ENCODE measurements at places on chromosomes 12 and 14. TPM values are rescaled to one million over a fixed set of nuclear protein-coding genes. Genes with fewer than 3 reads are reported as not detected.

BMP4 gene
- total RNA-seq, result 62.3 TPM

PARP2 gene
- total RNA-seq, result 7.6 TPM

DDN gene
- total RNA-seq, result 0.09 TPM

PPP1CC gene
- total RNA-seq, result 124 TPM

ACRBP gene
- total RNA-seq, result 0.28 TPM

PTHLH gene
- total RNA-seq, result 2.0 TPM

CTSG gene
- not detected for total RNA-seq

ACOT4 gene
- total RNA-seq, result 0.27 TPM

MYG1 gene
- total RNA-seq, result 40.4 TPM

PPFIA2 gene
- not detected for total RNA-seq

VRTN gene
- total RNA-seq, result not detected

SERPINA4 gene
- total RNA-seq, result not detected

RNFT2 gene
- 1.4 TPM for total RNA-seq

BEST3 gene
- total RNA-seq, result 0.09 TPM

CLEC12A gene
- not detected for total RNA-seq

OR4K1 gene
- not detected for total RNA-seq

SLC10A1 gene
- total RNA-seq, result not detected

RFX4 gene
- total RNA-seq, result not detected

HNF1A gene
- total RNA-seq, result not detected

ADAM20 gene
- total RNA-seq, result 1.2 TPM

LUM gene
- total RNA-seq, result 1.2 TPM

CAPZA3 gene
- total RNA-seq, result not detected

SIRT4 gene
- 1.3 TPM for total RNA-seq

MYL2 gene
- not detected for total RNA-seq

DNAI7 gene
- not detected for total RNA-seq

AEBP2 gene
- total RNA-seq, result 21.2 TPM

ARHGEF25 gene
- 1.8 TPM for total RNA-seq

TTC6 gene
- 0.36 TPM for total RNA-seq

GARIN6 gene
- total RNA-seq, result not detected

CLEC1B gene
- total RNA-seq, result not detected

RNASE3 gene
- total RNA-seq, result not detected

P2RX2 gene
- not detected for total RNA-seq

RPGRIP1 gene
- not detected for total RNA-seq

CLEC14A gene
- 286 TPM for total RNA-seq

ZBTB42 gene
- total RNA-seq, result 3.5 TPM

APOF gene
- not detected for total RNA-seq

AVPR1A gene
- not detected for total RNA-seq

CD163 gene
- total RNA-seq, result not detected

LRTM2 gene
- total RNA-seq, result not detected

FAM90A1 gene
- total RNA-seq, result not detected

OVCH1 gene
- total RNA-seq, result 0.85 TPM

PRH2 gene
- not detected for total RNA-seq

SSPN gene
- total RNA-seq, result 0.27 TPM

DAO gene
- total RNA-seq, result not detected

ESR2 gene
- 0.47 TPM for total RNA-seq

FBXW8 gene
- 14.7 TPM for total RNA-seq

HOXC12 gene
- total RNA-seq, result not detected

PSMB11 gene
- total RNA-seq, result not detected

NANOG gene
- not detected for total RNA-seq

KRT72 gene
- total RNA-seq, result not detected

CLEC2A gene
- total RNA-seq, result not detected

PCED1B gene
- 0.45 TPM for total RNA-seq

CDCA3 gene
- total RNA-seq, result 14.8 TPM
